CD4-positive, alpha-beta T cell treated with Interleukin-6 at 100 ng/mL for 8 hours (primary cell): ENCODE measurements at places on chromosomes 1 and 21.
A peak's percentile ranks its signal among the peaks of the same experiment; 100 is the strongest.

DNA sequence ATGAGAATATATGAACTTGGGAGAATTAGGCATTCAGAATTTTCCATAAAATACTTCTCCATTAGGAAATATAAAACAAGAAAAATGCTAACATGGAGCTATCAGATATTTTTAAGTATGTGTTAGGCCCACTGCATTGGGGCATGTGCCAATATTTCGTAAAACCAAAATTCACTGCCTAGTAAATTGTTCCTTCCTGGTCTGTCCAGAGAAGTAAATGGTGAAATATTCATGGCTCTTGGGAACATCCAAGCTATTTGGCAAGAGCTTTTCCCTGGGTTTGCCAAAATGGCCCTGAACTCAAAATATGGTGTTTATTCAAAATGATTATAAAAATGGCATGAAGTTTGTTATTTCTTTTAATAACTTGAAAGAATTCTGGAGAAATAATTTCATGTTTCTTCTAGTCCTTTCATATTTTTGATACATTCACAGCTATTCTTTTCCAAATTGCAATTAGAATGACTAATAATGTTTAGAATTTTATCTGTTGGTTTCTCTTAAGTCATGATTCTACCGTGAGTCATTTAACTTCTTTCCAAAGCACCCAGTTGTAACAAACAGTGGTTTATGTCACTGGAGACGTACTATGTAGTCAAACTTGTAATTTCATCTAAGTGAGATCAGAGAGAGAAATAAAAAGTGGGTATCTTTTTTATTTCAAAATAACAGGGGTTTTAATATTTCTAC, 25.7 kb upstream of the SLC19A2 start:
- DNase-seq, result no peak

- no peak for DNase-seq
Measured at GRCh38 chr1:100377590-100378361, 25.5 kb downstream of the CDC14A start.

DNA sequence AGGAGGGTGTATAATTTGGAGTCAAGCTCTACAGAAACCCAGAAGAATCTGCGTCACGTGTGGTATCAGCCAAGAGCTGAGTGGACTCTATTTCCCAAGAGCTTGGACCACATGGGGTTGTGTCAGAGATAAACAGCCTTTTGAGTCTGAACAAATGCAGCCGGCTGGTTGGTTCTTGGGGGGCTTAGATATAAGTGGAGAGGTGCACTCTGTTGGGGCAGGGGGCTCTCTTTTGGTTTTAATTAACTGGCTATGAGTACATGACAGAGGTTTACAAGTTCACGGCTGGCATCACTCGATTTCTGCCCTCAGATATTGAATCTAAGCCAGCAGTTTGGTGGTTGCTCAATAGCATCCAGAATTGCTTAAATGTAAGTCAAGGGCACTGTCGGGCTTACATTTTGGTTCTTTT, 501 bp upstream of the MRAP start:
- DNase-seq, result no peak

DNA sequence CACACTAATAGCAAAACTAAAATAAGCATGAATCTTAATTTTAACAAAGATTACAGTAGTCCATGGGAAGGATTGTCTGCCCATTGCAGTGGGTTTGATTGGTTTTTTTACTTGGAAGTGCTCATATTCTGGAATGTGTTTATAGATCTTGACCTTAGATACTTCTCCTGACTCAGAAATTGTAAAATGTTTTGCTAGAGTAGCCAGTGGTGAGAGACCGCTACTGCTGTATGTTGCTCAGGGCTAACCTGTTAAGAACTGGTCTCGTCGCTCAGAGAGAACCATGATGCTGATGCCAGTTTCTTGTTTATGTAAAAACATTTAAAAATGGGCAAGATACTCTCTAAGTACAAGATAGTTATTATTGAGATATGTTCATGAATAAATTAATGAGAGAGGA, 99.9 kb downstream of the ROR1 start:
- no peak for DNase-seq

- DNase-seq, result no peak
Measured at GRCh38 chr1:71465093-71465492, 384.3 kb upstream of the ZRANB2 start.

DNA sequence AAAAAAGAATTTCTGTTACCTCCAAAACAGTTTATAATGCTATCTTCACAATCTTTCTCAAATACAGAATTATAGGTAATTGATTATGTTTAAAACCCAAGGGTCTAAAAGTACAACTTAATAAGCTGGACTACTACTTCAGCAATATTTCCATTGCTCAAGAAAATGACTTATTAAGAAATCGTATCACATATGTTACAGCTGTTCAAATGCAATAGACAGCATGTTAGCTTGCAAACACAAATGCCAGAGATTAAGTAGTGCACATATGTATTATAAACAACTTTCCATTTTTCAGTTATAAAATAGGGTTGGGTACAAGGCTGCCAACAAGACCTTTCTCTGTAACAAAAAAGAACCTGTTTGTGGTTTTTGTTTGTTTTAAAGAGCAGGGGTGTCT, 211.0 kb upstream of the DMRTA2 start:
- DNase-seq, result no peak

GRCh38 chr1:208000504-208000903, 89.6 kb upstream of the CD34 start:
- DNase-seq, result no peak

DNA sequence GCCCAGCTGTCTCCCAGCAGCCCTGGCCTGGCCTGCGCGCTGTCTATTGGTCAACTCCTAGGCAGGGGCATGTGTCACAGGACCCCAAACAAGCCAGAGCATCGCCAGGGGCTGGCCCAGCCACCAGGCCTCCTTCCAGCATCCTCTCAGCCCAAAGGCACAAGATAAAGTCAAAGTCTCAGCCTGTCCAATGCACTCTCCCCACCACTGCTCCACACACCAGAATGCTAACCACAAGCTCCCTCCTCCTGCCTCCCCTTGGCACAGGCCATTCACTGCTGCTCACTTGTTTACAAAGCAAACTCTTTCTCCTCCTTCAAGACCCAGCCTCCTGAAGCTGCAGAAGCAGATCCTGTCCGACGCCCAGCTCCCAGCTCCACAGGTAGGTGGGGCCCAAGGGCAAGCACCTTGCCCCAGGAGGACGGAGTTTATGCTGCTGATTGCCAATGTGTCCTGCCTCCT, 133.4 kb downstream of the DMRTB1 start:
- no peak for DNase-seq

DNA sequence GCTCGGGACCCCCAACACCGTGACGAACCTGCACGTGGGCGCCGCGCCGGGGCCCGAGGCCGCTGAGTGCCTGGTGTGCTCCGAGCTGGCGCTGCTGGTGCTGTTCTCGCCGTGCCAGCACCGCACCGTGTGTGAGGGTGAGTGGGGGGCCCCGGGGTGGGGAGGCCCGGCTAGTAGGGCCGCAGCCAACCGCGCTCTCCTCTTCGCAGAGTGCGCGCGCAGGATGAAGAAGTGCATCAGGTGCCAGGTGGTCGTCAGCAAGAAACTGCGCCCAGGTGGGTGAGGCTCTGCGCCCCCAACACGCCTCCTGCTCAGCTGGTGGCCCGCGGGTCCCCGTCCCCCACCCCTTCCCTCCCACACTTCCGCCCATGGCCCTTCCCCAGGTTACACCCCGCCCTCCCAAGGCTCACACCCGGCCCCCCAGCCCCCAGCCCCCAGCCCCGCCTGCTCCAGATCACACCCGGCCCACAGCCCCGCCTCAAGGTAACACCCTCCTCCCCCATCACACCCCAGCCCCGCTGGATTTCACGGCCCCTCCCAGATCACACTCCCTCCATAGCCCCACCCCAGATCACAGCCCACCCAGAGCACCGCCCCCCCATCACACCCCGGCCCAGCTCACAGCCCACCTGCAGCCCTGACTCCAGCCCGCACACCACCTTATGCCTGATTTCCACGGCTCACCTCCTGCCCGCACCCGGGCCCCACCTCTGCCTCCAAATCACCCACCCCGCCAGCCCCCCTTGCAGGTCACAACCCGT, 2.4 kb upstream of the MMP23B start:
- DNase-seq, result peak; percentile 87

DNA sequence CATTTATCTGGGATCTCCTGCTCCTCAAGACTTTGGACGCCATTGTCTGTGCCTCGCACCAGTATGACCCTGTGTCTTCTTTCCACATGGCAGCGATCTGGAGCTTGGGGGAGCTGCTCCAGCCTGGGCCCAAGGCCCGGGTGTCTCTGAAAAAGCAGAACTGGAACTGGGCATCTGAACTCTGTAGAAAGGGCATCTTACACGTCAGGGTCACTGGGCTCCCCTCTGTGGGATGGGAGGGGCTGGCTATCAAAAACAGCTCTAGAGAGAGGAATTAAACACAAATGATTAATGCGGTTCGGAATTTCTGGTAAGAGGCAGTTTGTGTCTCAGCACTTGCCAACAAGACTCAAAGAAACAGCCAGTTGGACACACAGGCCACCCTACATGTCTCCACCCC, 16.1 kb downstream of the FCRL1 start:
- DNase-seq, result no peak

DNA sequence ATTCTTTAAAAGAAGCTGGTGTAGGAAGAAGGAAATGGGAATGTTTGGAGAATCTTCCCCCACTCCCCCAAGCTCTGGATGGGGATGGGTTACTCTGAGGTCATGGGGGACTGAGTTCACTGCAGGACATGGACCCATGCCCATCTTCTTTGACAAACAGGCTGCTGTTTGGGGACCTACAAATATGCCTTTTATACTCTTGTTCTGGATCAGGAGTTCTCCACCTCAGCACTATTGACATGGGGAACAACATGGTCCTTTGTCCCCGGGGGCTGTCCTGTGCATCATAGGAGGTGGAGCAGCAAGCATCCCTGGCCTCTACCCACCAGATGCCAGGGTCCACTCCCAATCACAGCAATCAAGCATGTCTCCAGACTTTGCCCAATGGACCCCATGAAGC, 365.8 kb upstream of the C1orf174 start:
- DNase-seq, result no peak

GRCh38 chr1:15900662-15901279, 53.3 kb downstream of the SPEN start:
- DNase-seq, result no peak

DNA sequence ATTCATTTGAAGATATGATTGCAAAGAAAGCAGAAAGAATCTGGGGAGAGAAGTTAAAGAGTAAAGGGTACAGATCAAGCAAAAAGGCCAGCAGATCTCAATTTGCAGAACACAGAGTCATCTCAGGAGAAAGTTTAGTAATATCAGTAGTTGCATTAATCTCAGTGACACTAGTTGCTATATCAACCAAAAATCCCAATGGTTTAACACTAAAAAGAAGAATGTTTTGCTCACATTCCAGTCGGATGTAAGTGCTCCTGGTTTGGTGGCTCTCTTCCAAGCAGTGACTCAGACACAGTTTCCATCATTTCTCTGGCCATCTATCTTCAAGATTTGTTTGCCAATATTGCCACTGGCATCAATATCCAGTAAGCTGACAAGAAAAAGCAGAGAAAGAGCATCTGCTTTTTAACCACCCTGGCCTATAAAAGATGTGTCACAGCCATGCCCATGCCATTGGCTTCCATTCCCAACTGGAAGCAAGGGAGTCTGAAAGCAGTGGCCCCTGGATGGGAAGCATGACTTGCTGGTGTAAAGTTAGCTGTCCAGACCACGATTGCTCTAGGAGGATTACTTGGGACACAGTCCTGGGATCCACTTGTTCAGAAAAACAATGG, 45.5 kb upstream of the AIM2 start:
- DNase-seq, result no peak

- no peak for DNase-seq
Measured at GRCh38 chr21:16079830-16080229, 350.0 kb downstream of the USP25 start.

DNA sequence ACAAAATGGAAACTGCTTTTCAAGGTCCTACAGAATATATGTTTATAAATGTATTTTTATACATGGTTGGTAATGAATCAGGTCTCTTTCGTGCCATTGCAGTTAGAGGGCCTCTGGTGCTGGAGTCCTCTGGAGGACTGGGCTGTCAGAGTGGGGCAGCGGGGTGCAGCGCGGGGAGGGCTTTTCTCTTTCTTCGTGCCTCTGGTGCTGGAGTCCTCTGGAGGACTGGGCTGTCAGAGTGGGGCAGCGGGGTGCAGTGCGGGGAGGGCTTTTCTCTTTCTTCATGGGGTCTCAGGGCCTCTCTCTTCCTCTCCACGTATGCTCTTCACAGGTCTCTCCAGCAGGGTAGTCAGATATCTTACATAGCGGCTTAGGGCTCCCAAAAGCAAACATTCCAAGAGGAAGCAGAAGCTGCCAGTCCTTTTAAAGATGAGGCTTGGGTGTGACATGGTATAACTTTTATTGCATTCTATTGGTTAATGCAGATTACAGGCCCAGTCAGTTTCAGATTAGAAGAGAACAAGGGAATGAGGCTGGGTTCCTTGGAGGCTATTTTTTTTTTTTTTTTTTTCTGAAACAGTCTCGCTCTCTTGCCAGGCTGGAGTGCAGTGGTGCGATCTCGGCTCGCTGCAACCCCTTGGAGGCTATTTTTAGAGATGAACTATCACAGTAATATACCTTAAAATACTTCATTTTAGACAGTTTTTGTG, 13.1 kb downstream of the SDCCAG8 start:
- no peak for DNase-seq

- DNase-seq, result no peak
Measured at GRCh38 chr1:65762081-65762862, 30.4 kb upstream of the PDE4B start.

- no peak for DNase-seq
Measured at GRCh38 chr1:61058483-61059245, 23.7 kb upstream of the NFIA start.

DNA sequence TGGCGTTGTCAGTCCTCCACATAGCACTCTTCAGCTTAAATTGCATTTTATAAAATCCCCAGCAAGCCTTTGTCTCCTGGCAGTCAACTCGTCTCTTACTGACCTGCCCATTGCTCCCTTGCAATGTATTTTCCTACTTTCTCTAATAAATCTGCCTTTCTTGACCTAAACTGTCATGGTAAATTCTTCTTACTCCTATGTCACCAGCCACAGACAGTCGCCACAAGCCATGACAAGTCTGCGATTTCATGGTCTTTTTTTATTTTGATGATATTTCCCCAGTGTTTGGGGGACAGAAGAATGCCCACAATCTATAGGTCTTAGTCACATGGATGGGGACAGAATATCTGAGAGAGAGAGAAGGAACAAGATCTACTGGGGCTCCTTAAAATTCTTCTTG, 8.4 kb downstream of the IFNAR2 start:
- no peak for DNase-seq

- no peak for DNase-seq
Measured at GRCh38 chr1:82015444-82015843, 214.7 kb downstream of the ADGRL2 start.

GRCh38 chr1:3772715-3773571, at the start of gene SMIM1:
Gene SMIM1, plus strand, starts transcription at chr1:3772749. Its CDS starts 2,625 bp downstream, at chr1:3775374.
- DNase-seq, result no peak
